SJSA1 (cell line): ENCODE measurements at places on chromosomes 3 and 15.
A peak's percentile ranks its signal among the peaks of the same experiment; 100 is the strongest.

- no peak for DNase-seq
Measured at GRCh38 chr3:11351451-11351850, 79.3 kb downstream of the ATG7 start.

DNA sequence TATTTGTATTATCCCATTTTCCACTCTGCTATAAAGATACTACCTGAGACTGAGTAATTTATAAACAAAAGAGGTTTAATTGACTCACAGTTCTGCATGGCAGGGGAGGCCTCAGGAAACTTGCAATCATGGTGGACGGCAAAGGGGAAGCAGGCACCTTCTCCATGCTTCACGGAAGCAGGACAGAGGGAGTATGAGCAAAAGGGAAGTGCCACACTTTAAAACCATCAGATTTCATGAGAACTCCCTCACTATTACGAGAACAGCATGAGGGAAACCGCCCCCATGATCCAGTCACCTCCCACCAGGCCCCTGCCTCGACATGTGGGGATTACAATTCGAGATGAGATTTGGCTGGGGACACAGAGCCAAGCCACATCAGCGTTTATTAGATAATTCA, 172.8 kb downstream of the NR2F2 start:
- no peak for DNase-seq

DNA sequence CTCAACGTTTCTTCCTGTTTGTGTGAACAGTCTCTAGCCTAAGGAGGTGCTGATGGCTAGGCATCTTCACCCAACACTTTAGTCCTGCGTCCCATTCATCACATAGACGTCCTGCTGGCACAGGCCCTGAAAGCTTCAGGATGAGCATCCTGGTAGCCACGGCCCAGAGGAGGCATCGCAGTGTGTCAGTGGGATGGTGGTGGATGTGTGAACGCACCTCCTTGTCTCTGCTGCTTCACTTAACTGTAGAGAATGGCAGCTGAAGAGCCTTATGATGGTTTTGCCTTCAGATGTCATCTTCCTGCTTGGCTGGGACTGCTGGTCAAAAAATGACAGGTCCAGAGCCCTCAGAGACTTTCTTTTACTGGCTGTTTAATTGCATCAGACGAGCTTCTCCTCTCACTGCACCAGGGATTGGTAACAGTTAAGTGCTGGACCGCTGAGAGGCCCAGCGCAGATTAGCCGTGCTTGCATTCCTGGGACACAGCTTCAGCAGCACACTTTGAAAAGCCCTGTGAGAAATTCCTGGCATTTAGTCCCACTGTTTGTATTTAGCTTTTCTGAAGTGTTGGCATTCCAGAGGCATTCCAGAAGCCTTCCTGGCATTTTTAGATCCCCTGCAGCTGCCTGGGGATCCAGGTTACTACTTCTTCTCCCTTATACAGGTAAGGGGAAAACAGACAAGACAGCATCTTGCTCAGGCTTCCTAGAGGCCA, 132.4 kb upstream of the PLXNA1 start:
- DNase-seq, result peak; percentile 82

DNA sequence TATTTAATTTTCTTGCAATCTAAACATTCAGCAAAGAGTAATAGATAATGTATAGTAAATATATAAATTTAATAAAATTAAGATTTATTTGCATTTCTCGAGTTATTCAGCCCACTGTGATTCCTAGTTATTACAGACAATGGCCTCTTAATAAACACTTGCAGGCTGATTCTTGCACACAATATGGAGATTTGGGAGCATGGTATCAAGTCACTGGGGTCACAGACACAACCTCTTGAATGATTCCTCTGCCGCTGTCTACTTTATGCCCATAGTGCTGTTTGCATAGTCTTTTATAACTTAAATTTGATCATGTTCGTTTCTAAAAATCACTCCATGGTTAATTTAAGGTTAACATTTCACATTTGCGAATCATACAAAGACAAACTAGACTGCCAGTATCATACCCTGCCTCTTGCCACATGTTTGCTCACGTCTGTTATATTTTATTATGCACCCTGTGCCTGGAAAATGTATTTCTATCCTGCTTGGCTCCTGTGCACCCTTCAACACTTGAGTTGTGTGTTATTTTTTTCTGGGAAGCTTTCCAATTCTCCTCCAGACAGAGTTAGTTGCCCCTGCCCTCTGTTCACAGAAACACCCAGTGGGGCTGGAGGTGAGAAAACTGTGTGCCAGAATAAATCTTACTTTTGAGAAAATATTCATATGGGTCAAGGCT, 206.3 kb upstream of the ROBO1 start:
- DNase-seq, result no peak

DNA sequence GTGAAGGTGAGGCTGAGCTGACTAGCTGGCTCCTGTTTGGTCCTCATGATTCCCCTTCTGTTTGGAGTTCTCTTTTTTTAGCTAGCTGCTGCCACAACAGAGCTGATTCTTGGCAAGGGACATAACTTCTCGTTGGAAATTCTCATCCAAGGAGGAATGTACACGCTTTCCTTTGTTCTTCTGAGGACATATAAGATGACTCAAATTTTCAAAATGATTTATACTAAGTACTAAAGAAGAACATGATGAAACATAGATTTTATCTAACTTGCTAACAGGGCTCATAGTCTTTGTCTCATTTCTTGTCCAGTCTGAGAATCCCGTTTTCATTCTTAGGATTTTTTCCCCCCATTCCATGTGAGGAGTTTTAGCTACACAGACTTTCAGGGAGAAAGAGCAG, 2.9 kb upstream of the TFG start:
- no peak for DNase-seq

- no peak for DNase-seq
Measured at GRCh38 chr3:79767194-79767904, 449 bp downstream of the ROBO1 start.

DNA sequence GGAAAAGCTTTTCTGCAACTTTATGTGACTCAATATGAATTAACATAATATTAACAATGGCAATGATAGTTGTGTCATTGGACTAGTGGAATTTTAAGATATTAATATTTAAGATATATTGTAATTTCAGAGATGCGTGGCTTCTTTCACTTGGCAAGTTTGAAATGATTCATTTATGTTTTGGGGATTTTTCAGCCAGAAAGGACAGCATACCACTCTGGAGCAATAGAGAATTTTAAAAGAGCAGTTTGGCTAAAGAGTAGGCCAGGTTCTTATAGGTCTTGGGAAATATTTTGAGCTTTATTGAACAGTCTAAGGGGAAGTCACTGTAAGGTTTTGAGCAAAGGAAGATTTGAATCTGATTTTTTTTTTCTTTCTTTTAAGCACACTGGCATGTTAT, 16.5 kb downstream of the GMPS start:
- no peak for DNase-seq

- DNase-seq, result peak; percentile 80
Measured at GRCh38 chr15:52093539-52094510, 18.8 kb downstream of the BCL2L10 start.

DNA sequence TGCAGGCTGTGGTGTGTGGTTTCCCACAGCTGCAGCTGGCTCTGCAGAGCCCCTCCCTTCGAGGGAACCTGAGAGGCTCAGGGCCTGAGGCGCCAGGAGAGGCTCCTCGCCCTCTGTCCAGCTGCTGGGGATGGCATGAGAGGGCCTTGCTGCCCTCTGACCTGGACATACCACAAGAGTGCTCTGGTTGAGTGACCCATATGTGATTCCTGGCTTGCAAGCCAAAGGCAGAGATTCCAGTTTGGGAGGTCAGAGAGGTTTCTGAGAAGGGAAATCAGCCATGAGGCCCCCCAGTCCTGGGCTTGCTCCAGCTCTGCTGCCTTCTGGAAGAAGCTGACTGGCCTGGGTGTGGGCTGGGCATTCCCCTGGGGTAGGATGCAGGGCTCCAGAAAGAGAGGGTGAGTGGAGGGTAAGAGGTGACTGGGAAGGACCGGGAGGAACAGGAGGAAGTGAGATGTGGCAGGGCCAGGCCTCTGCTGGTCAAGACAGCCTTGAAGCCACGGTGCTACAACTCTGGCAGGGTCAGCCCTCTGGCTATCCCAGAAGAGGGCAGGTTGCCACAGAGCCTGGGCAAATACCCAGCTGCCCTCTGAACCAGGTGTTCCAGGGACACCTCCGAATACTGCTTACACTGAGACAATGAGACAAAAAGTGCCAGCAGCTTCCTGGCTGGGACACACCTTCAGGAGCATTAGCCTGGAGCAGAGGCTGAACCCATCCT, 16.0 kb upstream of the SRP14 start:
- DNase-seq, result no peak

DNA sequence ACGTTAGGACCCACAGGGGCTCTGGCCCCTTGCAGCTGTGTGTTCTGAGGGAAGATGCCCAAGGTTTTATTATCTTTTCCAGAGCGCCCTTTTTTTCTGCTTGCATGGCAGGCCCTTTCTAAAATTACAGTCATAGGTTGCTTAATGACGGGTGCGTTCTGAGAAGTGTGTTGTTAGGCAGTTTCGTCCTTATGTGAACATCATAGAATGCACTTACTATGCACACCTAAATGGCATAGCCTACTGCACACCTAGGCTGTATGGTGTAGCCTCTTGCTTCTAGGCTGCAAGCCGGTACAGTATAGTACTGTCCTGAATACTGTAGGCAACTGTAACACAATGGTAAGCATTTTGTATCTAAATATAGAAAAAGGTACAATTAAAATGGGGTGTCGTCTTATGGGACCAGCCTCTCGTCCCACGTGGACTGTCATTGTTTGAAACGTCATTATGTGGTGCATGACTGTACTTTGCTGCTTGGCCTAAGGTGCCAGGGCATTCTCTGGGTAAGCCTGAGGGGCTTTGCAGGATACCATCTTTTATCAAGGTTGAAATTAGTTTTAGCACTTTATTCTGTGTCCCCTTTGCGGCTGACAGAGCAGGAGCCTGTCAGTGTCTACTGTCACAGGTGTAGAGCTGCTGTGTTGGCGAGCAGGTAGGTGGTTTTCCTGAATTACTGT, 10.9 kb downstream of the KLF13 start:
- no peak for DNase-seq

GRCh38 chr15:69099941-69100340, 60.5 kb upstream of the GLCE start:
- no peak for DNase-seq

DNA sequence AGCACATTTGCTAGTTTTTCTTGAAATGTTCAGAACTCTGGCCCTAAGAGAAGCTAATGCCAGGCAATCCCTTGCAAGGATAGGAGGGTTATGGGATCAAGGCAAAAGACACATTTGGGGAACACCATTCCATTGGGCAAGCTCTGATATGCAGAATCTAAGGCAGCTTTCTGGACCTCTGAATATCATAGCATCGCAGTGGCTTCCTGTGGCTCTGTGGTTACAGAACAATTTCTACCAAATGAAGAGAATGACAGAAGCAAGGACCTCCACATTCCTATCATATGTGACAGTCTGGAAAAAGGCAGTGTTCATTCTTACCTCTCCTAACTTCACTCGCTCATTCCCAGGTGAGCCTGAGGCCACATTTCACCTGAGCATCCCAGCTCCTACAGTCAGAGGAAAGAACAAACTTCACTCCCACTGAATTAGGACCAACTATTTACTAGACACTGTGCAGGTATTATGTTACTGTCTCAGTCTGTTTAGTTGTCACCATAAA, 836.1 kb upstream of the CFAP20DC start:
- DNase-seq, result no peak

DNA sequence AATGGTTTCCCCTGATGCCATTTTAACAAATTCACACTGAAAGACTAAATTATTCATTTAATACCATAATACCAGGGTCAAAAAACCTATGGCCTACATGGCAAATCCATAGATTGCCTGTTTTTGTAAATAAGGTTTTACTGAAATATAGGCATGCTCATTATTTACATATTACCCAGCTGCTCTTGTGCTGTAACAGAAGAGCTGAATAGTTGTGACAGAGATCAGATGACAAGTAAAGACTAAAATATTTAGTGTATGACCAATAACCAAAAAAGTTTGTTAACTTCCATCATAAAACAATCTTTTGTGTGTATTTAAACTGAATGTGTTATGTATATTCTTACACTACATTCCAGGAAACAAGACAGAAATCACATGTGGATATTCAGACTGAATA, 60.2 kb downstream of the DENND4A start:
- no peak for DNase-seq

DNA sequence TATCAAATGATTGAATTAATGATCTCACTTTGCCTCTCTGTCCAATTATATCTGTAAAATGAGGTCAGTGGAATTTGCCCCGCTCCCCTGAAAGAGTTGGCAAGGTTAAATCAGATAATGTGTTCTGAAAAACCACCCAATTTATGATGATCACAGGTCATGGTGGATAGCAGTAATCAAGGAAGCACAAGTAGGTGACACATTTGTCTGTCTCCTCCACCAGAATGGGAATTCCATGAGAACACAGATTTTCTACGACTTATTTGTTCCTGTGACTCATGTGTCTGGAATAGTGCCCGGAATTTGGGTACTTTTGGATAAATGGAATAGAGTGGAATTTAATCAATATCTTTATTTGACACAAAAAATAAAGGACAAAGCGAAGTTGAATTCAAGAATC, 220.9 kb upstream of the SUCLG2 start:
- DNase-seq, result no peak

DNA sequence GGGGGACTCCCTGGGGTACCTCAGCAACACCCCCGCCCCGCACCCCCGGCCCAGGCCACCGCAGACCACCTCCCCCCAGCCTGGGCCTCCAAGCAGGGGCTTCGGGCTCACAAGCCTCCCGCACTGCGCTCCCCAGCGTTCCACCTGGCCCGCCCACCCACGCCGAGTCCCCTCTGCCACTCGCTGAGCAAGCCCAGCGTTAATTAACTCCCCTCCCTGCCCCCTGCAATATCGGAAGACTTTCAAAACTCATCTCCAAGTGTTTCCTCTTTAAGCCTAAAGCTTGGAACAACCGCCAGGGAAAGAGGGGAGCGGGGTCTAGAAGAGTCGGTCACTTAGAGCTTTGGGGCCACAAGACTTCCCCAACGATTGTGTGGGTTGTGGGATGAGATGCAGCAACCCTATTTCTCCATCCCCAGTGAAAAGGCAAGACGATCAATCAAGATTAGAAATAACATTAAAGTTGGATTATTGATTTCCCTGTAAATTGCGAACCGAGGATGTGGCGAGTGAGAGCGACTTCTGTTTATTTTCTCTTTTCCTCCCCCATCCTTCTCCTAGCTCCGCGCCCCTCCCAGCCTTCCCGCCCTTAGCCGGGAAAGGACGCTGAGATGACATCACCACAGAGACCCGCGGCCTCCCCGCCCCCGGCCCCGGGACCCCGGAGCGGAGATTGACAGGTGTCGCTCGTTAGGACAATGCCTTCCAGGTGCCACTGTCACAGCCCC, 30.2 kb downstream of the NR2F2 start:
- no peak for DNase-seq

GRCh38 chr3:146466604-146467003, 2.8 kb downstream of the PLSCR2 start:
- no peak for DNase-seq

DNA sequence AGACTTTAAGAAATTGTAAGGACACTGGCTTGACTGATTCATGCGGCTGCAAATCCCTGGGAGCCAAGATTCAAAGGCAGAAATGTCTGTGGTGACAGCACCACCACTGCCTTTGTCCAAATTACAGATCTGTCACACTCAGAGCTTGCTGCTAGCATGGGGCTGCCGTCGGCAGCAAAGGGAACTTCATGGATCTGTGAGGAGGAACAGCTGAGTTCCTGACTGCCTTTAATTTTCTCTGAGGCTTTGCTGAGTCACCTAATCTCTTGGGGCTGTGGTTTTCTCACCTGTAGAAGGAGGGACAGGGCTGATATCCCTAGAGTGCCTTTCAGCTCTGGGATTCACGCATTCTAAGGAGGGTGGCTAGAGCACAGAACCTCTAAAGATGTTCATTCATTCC, 4.1 kb upstream of the PAK6 start:
- no peak for DNase-seq

- no peak for DNase-seq
Measured at GRCh38 chr3:111481551-111481950, 60.4 kb upstream of the CD96 start.
